Stimulated activated CD8-positive, alpha-beta memory T cell treated with anti-CD3 and anti-CD28 coated beads, Interleukin-2, amount 100 ng/mL, for 48 hours (primary cell): ENCODE measurements at places on chromosomes 11 and 22.
A peak's percentile ranks its signal among the peaks of the same experiment; 100 is the strongest.

GRCh38 chr11:62438641-62439040 is 19.8 kb downstream of the SCGB1A1 start:
- DNase-seq: no peak

GRCh38 chr11:74072721-74073120 is 63.8 kb upstream of the UCP3 start:
- DNase-seq: no peak

DNA sequence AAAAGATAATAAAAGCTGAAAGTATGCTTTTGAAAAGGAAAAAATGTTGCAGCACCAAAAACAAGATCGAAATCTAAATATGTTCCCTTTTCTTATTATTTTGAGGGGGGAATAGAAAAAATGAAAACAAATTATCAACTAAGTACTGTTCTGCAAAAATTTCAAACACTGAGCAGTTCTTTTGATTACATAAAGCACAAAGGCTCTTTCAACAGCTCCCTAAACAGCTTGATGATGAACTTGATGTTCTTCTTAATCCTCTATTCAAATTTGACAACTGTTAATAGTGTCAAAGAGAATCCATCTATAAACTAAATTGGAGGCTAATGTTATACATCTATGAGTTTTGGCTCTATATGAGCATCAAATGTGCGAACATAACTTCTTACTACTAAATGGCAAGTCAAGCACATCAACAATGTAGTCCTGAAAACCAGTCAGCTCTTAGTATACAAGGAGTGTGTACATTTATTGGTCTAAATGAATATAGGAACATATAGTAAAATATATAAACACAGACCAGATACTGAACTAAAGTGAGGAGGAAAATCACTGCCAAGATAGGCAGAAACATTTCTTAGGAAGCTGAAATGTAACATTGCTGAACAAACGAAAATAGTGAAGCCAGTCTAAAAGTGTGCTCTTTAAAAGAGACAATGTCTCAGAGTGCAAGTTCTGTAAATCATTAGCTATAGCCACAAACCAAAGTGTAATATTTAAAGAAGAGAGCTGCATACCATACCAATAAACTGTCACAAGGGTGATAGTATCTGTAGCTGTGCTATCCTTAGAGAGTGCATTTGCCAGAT is 94.3 kb downstream of the SOX6 start:
- no peak for DNase-seq

GRCh38 chr22:40215266-40215665 is 37.5 kb downstream of the TNRC6B start:
- DNase-seq: no peak

GRCh38 chr11:17208257-17208999 is 642 bp upstream of the PIK3C2A start:
- peak; percentile 13 for DNase-seq
